Stimulated activated CD4-positive, alpha-beta T cell treated with anti-CD3 and anti-CD28 coated beads, Interleukin-4, amount 100 ng/mL, for 4 hours (primary cell): ENCODE measurements at places on chromosomes 16 and 17.

DNA sequence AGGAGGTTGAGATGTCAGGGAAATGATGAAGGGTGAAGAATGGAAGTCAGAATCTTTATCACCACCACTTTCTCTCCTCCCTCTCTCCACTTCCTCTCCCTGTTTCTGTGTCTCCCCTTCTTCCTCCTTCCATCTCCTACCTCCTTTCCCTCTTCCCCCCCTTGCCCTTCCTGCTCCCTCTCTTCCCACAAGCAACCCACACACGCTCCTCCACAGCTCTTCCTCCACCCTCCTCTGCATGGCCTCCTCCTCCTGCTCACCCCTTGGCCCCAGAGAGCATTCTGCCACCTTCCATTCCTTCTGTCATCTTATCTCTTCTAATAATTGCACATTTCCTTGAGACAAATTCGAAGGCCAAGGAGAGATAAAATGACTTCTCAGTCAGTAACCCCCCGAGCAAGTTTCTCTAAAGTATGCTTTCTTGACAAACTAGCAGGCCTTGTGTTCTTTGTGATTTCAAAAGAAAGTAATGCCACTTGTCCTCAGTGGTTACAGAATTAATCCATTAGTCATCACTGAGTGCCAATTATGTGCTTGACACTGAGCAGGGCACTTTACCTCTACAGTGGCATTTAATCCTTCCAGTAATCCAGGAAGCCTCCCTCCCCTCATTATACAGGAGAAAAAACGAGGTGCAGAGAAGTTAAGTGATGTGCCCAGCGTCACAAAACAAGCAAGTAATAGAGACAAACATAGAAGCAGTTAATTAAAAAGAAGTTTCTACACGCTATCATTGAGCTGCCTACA, 72.3 kb upstream of the CCL1 start:
- no peak for DNase-seq

- peak; percentile 63 for DNase-seq
Observed at GRCh38 chr17:59825533-59826322, 67.0 kb downstream of the TUBD1 start.

GRCh38 chr17:9115214-9116191, 94.2 kb downstream of the NTN1 start:
- peak; percentile 49 for DNase-seq

DNA sequence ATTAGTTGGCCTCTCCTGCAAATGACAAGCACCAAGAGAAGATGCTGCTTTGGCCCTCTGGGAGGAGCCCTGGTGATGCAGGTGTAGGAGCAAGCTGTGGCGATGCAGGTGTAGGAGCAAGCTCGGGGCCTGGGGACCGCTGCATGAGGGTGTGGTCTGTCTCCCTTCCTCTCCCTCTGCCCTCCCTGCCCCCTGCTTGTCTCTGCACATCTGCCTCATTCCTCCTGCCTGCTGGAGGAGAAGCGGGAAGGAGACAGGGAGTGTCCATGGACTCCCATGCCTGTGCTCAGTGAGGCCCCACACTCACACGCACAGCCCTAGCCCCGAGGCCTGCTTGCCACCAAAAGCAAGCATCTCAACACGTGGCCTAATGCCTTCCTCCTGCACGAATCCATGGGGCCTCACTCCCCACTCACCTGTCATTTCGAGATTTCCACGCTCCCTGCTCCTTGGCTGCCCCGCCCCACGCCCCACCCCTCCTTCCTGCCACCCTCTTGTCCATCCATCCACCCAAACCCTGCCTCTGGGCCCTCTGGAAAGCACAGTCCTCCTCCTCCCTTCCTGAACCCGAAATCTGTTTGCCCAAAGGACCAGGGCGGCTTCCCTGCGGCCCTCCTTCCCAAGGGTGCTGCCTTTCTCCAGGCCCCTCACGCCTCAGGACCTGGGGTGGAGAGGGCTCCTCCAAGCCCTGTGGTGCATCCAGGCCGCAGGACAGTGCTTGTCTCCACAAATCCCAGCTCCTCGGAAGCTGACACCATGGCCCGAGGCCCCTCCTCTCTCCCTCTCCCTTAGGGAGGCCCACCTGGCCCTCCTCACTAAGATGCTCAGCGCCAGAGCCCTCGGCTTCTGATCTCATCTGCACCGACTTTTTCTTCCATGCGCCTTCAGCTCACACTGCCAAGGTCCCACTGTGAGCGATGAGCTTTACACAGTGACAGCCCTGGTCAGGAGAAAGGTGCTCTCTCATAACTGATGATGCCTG, 11.8 kb upstream of the ALDH3A1 start:
- DNase-seq = no peak

- no peak for DNase-seq
Observed at GRCh38 chr16:8867216-8867931, 1.4 kb downstream of the CARHSP1 start.

DNA sequence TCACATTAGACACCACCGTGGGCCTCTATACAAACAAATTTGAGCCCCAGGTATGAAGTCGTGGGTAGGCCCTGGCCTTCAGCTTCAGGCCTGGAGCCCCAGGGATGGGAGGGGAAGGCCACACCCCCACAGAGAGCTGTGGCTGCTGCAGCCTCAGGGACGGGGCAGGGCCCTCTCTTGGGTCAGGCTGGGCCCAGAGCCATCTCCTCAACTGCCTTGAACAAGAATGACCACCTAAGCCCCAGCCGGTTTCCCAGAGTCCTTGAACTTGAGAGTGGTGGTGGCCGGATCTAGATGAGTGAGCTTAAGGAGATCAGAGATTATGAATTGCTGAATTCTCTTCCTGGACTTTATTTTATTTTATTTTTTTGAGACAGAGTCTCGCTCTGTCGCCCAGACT, 18.6 kb downstream of the SCNN1B start:
- DNase-seq = no peak

DNA sequence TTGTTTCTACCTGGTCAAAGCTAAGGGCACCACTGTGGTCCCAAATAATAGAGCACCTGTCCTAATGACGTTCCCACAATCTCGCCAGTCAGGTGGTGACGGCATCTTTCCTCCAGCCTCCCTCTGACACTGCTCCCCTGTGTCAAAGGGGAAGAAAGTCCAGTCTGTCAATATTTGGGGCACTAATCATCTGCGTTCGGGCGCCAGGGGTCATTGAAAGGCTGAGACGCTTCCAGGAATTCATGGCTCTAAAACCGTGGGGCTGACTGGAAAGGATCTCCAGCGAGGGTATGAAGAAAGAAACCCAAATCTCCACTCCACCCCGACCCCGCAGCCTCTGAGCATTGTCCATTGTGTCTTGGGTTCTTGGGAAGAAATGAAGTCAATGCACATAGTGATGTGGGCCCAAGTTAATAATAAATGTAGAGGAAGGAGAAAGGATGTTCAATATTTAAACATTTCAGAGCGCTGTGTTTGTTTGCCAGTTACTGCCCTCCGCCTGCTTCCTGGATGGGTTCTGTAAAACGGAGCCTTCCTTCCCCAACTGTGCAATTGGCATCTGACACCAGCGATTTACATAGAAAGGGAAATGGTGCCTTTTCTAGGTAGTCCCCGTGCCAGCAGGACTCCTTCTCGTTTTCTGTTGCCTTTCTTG, 103.2 kb downstream of the SOCS1 start:
- DNase-seq = no peak

- DNase-seq = no peak
Observed at GRCh38 chr17:17749025-17749772, 67.9 kb downstream of the RAI1 start.

- peak; percentile 88 for DNase-seq
Observed at GRCh38 chr17:38898812-38899348, 26.5 kb upstream of the LASP1NB start.

DNA sequence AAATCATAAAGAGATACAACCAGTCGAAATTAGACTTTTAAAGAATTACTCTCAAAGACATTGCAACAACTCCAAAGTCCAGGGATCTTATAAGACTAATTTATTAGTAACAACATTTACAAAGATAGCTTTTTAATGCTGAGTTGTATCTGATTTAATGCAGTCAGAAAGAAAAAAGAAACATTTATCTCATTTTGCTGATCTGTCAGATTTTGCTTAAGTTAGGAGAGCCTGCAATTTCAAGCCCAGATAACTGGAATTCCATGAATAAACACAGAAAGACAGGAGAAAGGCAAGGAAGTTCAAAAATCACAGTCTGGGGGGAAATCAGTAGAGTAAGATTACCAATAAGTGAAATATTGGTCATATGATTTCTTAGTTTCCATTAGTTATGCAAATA, 22.9 kb downstream of the SLFN11 start:
- DNase-seq = no peak

- no peak for DNase-seq
Observed at GRCh38 chr16:11446566-11447119, 101.4 kb downstream of the RMI2 start.

- no peak for DNase-seq
Observed at GRCh38 chr16:15450624-15451023, 16.2 kb downstream of the BMERB1 start.

DNA sequence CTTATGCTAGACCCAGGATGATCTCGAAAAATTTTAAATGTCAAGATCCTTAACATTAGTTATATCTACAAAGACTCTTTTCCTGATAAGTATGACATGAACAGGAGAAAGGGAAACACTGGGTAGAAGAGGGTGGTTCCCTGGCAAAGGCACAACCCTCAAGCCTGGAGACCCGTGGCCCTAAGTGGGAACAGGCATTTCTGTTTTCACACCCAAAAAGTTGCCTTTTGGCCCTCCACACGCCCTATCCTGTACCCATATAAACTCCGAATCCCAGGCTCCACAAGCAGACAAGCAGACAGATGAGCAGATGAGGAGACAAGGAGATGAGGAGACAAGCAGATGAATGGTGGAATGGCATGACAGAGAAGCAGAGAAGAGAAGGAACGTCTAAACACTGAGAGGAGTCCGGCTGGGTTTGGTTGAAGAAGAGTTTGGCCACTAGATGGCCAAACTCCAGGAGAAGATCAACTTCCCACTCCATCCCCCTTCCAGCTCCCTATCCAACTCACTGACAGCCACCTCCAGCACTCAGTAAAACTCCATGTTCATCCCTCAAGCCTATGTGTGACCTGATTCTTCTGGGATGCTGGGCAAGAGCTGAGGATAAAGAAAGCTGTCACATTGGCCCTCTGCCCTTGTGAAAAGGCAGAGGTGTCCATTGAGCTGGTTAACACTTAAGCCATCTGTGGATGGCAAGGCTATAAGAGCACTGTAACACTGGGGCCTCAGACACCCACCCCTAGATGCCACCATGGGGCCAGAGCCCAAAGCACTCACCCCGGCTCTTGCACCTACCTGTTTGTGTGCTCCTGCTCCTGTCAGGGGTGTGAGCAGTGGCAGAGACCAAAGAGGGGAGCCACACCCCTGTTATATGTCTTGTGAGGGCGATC, 139.6 kb upstream of the FAM20A start:
- no peak for DNase-seq

GRCh38 chr16:28308794-28309584, 16.7 kb downstream of the SBK1 start:
- DNase-seq = no peak

DNA sequence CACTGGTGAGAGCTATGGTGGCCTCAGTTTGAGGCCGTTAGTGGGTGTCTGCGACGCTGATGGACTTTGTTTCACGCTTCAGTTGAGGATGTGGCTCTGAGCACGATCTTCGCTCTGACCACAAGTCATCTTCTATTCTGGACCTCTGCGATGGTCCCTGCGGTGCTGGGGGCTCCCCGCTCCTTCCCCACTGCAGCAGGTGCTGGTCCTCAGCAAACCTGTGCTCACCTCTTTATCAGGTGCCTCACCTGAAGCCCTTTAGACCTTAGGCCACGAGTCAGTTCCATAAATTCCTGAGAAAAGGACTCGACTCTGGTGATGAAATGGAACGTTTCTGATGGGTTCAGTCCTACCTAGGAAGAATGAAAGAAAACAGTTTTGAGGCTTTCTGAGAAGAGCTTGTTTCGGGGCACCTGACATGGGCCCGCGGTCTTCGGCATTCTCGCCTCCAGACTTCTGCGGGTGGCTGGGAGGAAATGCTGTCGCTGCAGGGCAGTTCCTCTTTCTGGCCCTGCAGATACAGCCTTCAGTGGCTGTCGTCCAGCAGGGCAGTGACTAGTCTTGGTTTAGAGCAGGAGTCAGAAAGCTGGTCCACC, 4.7 kb downstream of the KCTD5 start:
- no peak for DNase-seq

DNA sequence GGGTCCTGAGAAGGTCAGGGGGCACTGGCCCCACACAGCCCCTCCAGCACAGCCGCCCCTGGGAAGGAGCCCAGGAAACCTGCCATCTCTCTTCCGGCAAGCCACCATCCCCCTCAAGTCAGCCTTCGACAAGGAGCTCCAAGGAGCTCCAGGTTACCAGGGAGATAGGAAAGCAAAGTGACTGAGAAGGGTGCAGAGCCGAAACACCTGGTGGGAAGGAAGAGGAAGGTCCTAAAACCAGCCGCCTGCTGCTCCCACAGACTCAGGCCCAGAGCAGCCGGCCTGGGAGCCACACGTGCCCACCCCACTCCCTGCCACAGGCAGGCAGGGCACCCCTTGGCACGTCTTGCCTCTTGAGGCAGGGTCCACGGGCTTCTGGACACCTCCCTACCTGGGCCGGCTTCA, 80.7 kb downstream of the TIMM22 start:
- no peak for DNase-seq

- peak; percentile 12 for DNase-seq
Observed at GRCh38 chr16:89455178-89455577, 35.2 kb downstream of the ANKRD11 start.

GRCh38 chr17:51258756-51259563, 889 bp downstream of the MBTD1 start:
- DNase-seq = peak; percentile 9

- no peak for DNase-seq
Observed at GRCh38 chr17:71942626-71943025, 178.2 kb upstream of the SOX9 start.

GRCh38 chr16:71408536-71408935, 33.3 kb downstream of the TLE7 start:
- DNase-seq = no peak

- no peak for DNase-seq
Observed at GRCh38 chr17:15101175-15101574, 164.0 kb downstream of the PMP22 start.

- no peak for DNase-seq
Observed at GRCh38 chr17:19714542-19715411, 1.6 kb downstream of the SLC47A2 start.

GRCh38 chr16:75362846-75363245, 70.5 kb downstream of the CFDP1 start:
- no peak for DNase-seq

DNA sequence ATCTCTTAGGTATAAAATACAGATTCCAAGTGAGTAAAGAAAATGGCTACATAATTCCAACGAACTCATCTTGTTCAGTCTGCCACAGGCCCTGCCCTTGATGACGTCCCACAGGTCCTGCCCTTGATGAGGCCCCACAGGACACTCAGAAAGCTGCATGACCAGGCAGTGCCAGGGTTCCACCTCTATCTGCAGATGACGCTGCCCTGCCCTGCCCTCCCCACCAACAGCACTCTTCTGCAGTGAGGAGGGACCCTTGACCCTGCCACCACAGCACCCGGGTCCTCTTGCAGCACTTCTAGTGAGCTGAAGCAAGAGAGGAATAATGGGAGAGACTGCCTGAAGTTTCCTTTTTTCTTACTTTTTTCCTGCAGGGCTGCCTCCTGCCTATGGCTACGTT, 118.4 kb downstream of the VPS53 start:
- DNase-seq = no peak

DNA sequence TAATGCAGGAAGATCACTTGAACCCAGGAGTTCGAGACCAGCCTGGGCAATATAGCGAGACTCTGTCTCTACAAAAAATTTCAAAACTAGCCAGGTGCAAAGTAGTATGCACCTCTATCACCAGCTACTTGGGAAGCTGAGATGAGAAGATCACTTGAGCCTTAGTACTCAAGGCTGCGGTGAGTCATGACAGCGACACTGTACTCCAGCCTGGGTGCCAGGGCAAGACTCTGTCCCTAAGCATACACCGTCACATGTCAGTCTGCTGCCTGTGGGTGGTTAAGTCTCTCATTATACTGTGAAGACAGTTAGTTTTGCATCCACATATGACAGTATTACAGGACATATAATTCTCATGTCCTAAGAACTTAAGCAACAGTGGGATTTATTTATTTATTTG, 21.8 kb downstream of the NMRAL1 start:
- no peak for DNase-seq
